ENCODE measurements at places on chromosomes 1 and 21.
A peak's percentile ranks its signal among the peaks of the same experiment; 100 is the strongest.

DNA sequence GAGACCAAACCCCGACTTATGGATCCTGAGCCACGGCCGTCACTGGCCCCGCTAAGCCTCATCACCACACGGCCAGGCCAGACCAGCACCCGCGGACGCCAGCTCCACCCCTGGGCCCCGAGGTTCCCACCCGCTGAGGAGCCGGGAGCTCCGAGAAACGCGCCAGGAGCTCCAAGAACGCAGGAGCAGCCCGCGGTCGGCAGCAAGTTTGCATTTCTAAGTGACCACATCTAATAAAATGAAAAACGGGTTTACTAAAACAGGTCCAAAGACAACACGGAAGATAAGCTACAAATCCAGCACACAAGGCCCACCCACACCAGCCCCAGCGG lies 8.1 kb upstream of the C1QTNF12 start:
- DNase-seq: no peak

DNA sequence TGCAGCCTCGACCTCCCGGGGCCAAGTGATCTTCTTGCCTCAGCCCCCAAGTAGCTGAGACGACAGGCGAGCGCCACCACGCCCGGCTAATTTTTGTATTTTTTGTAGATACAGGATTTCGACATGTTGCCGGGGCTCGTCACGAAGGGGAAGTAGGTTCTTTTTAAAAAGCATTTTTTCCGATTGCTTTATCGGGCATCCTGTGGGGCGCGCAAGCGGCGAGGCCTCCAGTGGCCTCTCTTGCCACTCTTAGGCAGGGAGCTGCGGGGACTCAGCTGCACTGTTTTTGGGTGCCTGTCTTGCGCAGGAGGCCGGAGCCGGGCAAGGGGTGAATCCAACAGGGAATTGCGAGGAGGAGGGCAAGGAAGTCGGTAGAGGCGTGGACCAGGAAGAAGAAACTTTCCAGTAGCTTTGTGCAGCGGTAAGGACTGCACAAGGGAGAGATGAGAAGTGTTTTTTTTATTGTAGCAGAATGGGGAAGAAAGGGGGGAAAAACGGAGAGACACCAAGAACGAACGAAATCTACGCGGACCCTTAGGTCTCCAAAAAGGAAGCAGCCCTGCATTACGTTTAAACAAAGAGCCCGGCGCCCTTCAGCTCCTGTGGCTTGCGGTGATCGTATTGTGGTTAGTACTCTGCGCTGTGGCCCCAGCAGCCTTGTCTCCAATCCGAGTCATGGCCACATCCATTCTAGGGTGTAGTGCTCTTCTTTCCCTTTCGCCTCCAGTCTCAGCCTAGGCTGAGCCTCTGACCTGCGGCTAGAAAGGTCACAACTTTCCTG lies 164.8 kb downstream of the PPIAL4G start:
- peak; percentile 54 for DNase-seq

GRCh38 chr21:22582026-22582425 lies 1583.8 kb downstream of the NCAM2 start:
- DNase-seq: no peak

DNA sequence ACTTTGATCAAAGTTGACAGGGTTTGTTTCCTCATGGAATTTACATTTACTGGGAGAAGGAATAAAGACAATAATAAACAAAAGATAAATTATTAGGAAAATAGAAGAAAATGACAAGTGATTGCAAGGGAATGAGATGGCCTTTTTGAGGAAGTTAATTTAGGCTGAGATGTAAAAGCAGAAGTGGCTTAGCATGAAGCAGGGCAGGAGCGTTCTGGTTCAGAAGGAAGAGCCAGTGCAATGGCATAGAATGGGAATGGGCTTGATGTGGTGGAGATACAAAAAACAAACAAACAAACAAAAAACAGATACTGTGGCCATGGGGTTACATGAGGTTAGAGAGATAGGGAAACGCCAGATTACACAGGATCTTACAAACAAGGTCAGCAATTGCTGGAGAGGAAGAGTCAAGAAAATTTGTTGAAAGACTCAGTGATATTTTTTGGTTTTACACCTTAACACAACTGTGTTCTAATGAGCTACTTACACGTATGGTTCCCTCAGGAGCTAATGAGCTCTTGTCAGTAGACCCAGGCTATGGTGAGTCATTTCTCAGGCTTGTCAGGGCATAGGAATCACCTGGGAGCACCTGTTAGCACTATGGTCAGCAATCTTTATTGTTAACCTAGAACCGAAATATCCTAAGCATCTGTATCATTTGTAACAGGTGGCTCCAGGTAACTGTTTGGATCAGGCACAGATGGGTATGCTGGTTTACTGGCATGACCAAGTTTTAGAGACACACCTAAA lies 8.7 kb upstream of the CADM3 start:
- DNase-seq: no peak

Measured in stimulated activated CD4-positive, alpha-beta T cell treated with anti-CD3 and anti-CD28 coated beads, Interleukin-4, amount 100 ng/mL, for 24 hours (primary cell).